ENCODE measurements at places on chromosomes 7 and 10.

DNA sequence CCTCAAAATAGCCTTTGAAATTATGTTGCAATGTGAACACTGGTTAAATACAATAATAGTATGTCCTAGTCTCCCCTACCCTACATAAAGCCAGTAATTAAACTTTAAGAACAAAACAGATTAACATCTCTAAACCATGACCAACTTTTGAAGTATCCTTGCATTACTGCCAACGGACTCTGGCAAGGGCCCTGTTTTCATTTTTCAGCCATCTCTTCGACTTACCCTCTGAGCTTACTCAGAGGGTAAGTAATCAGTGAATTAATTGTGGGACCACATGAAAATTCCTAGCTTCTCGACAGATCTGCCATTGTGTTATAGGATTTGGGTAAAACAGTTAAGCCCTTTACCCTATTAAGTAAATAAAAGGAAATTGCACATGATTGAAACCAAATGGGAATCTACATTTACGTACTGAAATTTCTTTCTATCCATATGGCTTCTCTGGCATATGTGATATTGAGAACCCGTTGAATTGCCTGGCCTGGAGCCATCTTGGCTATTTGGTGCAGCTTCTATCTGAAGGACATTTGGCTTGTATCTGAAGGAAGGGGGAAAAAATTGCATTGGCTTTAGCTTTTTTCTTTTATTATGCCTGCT lies 39.6 kb downstream of the DYNC1I1 start:
- DNase-seq, result no peak

GRCh38 chr7:73758581-73759138 lies 11.4 kb downstream of the CLDN3 start:
- DNase-seq, result no peak

DNA sequence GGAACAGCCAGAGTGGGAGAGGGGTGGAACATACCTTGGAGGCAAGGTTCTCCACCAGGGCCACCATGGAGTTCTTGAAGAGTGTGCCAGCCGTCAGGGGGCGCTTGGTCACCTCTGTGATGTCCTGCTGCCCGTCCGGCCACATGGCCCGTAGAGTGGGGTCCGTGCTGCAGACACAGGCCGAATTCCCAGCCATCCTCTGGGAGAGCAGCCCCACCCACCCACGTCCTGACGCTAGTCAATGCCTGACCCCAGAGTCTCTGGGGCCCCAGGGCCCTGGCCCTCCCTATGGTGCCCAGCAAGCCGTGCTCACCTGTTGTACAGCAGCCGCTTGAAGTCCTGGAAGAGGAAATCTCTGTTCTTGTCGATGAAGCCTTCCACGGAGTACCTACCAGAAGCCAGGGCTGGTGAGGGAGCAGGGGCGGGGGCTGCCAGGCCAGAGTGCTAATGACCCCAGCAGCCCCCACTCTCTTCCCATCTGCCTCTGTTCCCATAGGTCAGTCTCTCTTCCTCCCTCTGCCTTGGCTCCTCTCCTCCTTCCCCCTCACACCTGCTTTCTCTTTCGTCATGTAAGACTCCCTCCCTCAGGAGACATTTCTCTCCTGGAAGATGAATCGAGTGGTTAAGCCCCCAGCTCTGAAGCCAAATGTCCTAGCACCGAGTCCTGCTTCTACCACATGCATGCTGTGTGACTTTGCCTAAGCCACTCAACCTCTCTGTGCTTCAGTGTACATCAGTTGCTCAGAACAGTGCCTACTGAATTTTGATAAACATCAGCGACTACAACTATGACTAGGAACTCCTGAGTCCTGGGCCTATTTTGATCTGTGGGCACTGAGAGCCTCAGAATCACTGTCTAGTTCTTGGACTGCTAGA lies 11.0 kb downstream of the MYO1G start:
- DNase-seq, result no peak

DNA sequence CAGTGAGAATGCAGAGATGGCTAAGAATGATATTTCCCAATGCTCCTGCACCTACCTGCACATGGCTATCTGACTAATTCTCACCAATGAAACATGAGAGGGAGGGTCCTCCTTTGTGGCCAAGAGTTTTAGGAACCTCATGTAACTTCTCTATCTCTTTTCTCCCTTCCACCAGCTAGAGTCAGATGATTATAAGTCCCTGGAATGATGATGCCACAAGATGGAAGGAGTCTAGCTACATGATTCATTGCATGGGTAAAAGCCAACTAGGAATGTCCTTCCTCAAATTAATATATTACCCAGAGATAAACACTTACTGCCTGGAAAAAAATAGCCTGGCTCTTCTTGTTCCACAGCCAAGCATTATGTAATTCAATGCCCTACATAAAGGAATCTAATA lies 55.1 kb upstream of the AASS start:
- peak; percentile 9 for DNase-seq

GRCh38 chr10:31864834-31865518 lies 63.7 kb downstream of the ARHGAP12 start:
- DNase-seq, result peak; percentile 29

All from fibroblast of skin of back (primary cell).